ENCODE measurements at places on chromosomes 1 and 21.

GRCh38 chr1:65626003-65626402 lies 166.7 kb upstream of the PDE4B start:
- no peak for DNase-seq

DNA sequence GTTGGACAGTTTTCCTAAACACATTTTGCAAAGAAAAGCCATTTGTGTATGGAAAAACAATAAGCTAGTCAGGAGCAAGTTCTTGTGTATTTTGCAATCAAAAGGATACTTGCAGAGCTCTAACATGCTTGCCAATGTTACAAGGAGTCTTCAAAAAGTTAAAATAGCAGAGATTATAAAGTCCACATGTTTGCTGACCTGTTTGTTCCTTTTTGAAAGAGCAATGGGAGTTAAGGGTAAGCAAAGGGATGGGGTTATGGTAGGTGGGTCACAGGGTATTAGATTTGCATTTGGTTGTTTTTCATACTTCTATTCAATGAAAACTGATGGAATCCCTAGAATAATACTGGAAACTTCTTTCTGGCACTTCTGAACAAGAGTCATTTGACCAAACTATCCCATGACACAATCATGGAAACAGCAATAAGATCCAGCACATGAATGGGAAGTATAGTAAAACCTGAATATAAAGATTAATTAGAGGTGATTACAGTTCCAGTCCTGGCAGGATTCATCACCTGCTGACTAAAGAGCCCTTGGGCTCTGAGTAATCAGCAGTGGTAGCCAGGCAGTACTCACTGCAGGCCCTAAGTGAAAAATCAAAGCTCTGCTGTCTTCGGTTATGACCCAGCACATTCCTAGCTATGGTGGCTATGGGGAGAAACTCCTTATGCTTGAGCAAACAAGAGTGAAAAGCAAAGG lies 27.1 kb upstream of the ZC3H11B start:
- no peak for DNase-seq

DNA sequence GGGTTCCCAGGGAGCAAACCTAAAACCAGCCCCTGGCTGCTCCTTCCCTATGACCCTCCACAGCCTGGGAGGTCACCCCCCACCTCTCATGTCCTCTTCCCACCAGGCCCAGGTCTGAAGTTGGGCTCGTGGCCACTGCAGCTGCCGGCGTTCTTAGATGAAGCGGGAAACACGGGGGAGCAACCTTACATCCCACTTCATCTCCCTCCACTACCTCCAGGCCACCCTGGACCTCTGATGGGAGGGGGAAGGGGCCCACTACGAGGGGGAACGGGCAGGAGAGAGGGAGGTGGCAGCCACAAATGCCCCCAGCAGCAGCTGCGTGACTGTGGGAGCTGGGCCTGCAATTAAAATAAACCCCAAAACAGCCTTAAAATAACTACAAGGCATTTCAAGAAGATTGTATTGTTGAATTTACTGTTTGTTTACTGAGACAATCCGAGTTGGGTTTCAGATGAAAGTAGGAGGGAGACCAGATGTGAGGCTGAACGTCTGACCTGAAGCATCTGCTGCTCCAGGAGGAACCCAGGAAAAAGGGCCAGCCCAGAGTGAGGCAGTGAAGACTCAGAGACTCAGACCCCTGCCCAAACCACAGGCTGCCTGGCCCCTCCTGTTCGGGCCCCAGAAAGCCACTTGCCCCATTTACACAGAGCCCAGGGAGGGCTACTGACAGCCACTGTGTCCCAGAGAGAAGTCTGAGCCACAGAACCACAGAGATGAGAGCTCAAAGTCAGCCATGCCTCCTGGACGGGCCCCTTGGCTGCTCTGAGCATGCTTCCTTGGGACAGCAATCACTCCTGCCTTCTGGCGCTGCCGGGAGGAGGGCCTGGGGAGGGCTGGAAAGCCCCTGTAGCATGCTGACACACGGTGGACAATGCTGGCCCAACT lies 59.8 kb downstream of the GLIS1 start:
- DNase-seq: no peak

- no peak for DNase-seq
Observed at GRCh38 chr1:200784576-200784975, 45.9 kb downstream of the CAMSAP2 start.

Measured in stimulated activated CD8-positive, alpha-beta memory T cell treated with anti-CD3 and anti-CD28 coated beads, Interleukin-12 subunit alpha, Interleukin-12 subunit beta, amount 100 ng/mL, for 1 hour (primary cell).